Neural progenitor cell (in vitro differentiated cells): ENCODE measurements at places on chromosomes 1 and 21.

DNA sequence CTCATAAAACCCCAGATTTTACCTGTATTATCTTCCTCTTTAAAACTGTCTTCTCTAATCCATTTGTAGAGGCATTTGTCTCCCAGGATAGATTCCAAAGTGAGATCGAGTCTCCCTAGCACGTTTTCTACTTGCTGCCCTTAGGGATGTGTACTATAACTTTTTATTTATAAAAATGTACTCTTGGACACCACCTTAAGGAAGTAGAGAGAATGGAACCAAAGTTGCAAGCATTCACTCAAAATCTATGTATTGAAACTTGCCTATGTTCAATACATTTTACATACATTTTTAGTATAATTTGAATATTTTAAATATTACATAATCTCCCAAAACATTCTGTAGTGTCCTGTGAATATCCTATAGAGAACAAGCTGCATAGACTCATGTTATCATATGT, 842 bp upstream of the SPRR2A start:
- no peak for DNase-seq

- DNase-seq = no peak
Measured at GRCh38 chr1:145845144-145845513, 301 bp upstream of the NUDT17 start.

DNA sequence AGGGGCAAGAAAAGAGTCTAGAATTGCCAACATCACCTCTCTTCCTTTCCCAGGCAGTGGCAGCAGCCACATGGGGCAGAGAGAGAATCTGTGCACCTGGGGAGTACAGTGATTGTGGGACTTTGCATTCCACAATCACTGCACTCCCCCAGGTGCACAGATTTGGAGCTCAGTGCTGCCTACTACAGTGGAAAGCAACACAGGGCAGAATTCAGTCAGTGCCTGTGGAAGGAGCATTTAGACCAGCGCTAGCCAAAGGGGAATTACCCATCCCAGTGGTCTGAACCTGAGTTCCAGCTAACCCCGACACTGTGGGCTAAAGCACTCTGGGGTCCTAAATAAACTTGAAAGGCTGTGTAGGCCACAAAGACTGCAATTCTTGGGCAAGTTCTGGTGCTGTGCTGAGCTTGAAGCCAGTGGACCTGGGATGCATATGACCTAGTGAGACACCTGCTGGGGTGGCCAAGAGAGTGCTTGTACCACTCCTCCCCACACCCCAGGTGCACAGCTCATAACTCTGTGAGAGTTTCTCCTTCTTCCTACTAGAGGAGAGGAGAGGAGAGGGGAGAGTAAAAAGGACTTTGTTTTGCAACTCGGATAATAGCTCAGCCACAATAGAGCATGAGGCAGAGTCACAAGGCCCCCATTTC, 50.3 kb downstream of the NUP210L start:
- peak; percentile 20 for DNase-seq

DNA sequence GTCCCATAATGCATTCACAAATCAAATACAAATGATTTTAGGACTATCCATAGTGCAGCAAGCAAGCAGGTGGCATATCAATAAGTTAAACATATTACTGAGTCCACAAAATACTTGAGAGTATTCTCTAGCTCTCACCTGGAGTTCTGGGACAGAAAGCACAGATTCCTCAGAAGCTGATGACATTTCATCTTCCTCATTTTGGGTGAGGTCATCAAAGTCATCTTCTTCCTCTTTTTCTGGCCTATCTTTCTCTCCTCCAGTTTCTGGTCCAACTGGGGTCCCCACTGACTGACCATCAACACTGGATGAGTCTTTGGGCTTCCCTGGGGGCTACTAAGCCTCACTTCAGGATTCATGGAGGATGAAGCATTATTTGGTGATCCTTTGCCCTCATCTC, 38.9 kb downstream of the YY1AP1 start:
- no peak for DNase-seq

DNA sequence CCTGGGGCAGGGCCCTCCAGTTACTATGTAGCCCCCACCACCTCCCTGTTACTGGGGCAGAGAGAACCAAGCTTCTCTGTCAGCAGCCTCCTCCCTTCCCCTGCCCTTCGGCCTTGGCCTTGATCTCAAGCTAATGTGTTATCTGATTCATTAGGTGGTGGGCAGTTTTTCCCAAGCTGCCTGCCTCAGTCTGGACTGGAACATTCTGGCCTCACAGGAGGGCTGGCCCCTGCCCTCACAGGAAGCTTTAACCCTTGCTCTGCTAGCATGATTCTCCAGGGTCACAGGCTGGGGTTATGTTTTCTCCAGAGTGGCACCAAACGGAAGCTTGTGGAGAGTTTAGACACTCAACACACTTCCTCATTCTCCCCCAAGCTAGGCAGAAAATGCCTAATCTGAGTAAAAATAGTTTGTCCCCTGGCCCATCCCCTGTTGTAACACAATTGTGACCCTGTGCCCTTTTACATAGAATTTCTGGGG, 37.2 kb upstream of the SLC6A9 start:
- DNase-seq = no peak

- DNase-seq = no peak
Measured at GRCh38 chr21:42285569-42286245, 29.5 kb downstream of the TFF3 start.

DNA sequence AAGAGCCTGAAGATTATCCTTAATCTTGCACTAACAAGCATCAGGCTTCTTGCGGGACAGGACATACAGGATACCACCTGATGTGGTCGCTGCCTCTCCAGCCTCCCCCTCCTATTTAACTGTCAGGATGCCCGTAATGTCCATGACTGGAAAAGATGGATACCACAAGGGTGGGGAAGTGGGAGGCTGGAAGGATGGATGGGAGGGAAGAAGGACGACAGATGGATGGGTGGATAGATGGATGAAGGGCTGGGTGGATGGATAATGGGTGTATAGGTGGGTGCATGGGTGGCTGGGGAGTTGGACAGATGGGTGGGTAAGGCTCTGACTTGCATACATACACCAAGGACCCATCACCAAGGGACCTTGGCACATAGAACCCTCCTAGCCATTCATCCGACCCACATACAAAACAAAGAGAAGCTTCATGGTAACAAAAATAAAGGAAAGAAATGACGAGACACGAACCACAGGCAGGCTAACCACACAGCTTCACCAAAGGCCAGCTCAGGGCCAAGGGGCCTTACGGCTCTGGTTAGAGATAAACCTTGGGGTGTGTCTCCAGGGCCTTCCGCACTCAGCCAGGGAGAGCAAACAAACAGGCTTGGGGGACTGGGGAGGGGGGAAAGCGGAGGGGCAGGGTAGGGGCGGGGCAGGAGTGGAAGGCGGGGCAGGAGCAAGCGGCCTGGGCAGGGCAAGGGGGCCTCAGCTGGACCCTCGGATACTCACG, 50.5 kb downstream of the HSPG2 start:
- no peak for DNase-seq

DNA sequence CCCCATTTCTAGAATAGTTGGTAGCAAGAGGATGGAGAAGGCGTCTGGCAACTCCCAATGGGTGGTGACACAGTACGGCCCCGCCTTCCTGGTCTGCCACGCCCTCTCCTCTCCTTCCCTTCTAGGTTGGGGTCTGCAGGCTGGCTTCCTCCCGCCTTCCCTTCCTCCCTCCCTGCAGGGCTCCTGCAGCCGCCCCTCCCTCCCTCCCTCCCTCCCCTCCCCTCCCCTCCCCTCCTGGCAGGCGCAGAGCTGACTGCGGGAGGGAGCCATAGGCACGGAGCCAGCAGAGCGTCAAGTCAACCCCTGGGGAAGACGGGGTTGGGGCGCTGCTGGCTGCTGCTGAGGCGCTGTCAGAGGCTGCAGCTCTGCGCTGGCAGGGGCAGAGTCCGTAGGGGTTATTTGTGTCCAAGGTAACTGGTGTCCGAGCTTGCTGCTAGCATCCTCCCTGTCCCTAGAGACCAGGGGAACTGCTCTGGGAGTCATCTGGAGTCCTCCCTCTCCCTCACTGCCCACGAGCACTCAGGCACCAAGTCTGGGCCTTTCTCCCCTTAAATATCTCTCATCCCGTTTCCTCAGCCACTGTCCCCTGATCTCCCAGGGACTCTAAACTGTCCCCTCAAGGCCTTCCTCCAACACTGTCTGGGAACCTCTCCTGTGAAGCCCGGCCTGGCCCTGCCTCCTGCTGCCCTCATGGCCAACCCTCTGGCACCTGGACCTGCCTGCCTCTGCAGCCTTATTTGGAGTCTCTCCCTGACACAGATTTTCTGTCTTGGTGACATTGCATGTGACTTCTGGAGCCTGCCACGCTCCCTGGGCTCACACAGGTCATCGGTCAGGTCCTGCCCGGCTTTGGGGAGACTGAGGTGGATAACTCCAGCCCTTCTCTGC, 57.4 kb upstream of the ACOT11 start:
- peak; percentile 85 for DNase-seq

- no peak for DNase-seq
Measured at GRCh38 chr1:29393451-29393826, 157.1 kb downstream of the PTPRU start.
